ENCODE measurements at places on chromosomes 1 and 21. TPM values are rescaled to one million over a fixed set of nuclear protein-coding genes. Genes with fewer than 3 reads are reported as not detected.

The GJA9 gene
- not detected for total RNA-seq

The REN gene
- not detected for total RNA-seq

- DNase-seq, result no peak
Observed at GRCh38 chr21:21114461-21114860, 116.3 kb downstream of the NCAM2 start.

GRCh38 chr1:201708085-201708512 lies 120.9 kb upstream of the IPO9 start:
- DNase-seq, result no peak

DNA sequence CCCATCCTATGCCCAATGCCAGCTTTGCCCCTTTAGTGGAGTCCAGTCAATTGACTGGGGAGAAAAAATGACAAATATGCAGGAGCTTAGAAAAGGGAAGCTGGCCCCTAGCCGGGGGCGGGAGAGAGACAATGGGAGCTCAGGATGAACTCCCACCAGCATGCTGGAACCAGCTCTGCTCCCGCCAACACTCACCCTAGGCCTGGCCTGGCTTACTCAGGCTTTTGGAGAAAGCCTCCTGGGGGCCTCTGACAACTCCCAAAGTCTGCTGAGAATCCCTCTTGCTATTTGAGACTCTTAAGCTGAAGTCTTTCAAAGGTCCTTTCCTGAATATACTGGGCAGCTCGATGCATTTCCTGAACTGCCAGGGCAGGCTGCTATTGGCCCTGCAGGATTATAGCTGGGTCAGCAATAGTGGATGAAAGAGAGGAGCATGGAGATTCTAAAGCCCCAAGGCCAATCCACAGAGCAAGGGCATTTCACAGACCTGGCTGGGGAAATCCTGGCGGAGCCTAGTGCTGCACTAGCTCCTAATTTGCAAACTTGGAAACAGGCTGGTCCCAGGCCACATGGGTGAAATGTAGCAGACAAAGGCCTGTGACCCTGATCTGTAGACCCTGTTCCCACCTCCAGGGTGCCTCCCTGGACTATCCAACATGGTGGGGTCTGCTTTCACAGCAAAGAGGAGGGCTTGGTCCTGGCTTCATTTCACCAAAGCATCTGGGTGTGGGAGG lies 35.7 kb upstream of the CLSTN1 start:
- DNase-seq, result no peak

- DNase-seq, result no peak
Observed at GRCh38 chr1:16180291-16180824, 24.5 kb upstream of the EPHA2 start.

DNA sequence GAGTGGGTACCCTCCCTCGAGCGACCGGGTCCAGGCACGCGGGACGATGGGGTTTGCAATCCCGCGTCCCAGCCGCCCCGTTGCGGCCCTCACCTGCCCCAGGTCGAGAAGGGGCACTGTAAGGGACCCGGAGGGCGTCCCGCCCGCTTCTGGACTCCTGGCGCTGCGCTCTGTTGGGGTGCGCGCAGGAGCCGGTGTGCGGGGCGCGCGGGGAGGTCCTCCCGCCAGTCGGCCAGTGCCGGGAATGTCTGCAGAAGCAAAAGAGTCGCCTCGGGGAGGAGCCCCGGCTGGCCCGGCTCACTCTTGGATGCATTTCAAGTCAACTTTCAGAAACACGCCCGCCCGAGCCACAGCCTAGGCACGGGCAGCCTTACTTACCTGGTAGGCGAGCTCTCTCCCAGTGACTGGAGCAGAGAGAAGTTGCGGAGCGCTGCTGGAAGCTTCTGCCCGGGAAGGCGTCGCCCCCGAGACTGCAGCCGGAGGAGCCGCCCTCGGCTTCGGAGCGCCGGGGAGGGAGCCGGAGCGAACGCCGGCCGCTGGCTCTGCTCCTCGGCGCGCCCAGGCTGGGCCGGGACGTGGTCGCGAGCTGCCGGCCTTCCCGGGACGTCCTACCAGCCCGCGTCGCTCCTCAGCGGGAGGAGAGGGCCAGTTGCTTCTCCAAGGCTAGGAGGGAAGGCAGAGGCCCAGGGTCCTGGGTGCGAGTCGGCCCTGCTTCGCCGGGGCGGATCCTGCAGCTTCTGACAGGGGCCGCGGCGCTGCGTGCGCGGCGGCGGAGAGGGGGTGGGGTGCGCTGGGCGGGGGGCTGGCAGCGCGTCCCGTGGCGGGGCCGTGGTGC lies at the start of gene LMX1A:
TSS of gene LMX1A (minus strand) at position 739 of the 835 bp plus-strand sequence. CDS start 1,156 bp downstream, outside the sequence.
- no peak for DNase-seq

GRCh38 chr1:154584267-154584994 lies 16.9 kb downstream of the CHRNB2 start:
- DNase-seq, result no peak

DNA sequence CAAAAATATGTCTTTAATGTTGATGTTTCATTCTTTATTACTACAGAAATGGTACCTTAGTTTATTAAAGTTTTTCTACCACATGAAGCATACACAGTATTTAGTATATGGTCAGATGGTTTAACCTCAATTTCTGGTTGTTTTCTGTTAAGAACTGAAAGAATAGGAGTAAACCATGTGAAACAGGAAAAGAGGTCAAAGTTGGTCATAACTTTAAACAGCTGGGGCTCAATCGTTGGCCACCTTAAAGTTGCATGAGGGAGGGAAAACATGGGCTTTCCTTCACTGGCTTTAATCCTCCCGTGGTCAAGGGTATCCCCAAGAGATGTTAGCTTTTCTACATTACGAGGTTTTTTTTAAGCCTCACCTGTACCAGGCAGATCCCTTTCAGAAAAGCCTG lies 483.3 kb upstream of the ADAMTS5 start:
- DNase-seq, result no peak

GRCh38 chr1:113928187-113928930 lies 765 bp upstream of the HIPK1 start:
- no peak for DNase-seq
